ENCODE measurements at places on chromosomes 2 and 18.

DNA sequence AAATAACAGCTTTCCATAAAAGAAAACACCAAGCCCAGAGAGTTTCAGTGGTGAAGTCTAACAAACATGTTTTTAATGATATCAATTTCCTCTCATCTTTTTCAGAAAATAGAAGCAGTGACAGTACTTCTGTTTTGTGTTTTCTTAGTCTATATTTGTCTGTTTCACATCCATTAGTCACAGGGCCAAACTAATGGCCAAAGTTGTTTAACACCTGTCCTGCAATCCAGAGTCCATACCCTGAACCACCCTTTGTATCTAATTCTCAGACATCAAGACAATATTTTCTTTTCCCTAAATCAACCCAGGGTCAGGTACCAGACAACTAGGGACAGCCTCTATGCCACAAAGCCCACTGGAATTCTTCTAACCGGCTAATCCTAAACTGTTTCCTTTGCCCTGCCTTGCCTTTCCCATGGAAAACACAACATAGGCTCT is 25.9 kb downstream of the TMSB10 start:
- no peak for DNase-seq

DNA sequence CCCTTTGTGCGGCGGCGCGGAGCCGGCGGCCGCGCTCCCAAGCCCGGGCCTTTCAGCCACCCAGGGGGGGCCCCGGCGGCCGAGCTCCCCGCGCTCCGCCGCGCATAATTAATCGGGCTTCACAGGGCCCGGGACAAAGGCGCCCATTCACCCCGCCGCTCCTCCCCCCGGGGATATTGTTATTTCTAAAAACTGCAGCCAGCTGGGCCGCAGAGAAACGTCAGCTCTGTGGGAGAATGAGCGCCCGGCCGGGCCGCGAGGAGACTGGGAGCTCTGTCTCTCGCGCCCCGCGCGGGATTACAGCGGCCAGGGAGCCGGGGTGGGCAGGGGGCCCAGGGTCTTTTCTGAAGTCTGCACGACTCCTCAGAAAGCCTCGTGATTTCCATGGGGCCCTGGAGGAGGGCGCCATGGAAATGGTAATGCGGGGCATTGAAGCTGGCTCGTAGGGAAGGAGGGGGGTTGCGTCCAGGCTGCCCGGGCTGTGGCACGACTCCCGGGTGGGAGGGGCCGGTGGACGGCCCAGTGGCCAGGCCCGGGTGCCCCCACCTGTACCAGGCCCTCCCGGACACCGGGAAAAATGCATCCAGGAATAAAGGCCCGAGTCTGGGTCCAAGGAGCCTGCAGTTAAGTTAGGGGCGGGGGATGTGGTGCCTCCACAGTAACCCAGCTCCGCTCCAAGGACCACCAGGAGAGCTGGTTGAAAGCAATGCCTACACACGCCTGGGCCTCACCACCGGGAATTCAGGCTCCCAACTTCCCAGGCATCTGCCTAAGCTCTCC is 125.3 kb downstream of the ZFP36L2 start:
- no peak for DNase-seq

GRCh38 chr2:27838502-27838901 is 51.7 kb downstream of the RBKS start:
- no peak for DNase-seq

DNA sequence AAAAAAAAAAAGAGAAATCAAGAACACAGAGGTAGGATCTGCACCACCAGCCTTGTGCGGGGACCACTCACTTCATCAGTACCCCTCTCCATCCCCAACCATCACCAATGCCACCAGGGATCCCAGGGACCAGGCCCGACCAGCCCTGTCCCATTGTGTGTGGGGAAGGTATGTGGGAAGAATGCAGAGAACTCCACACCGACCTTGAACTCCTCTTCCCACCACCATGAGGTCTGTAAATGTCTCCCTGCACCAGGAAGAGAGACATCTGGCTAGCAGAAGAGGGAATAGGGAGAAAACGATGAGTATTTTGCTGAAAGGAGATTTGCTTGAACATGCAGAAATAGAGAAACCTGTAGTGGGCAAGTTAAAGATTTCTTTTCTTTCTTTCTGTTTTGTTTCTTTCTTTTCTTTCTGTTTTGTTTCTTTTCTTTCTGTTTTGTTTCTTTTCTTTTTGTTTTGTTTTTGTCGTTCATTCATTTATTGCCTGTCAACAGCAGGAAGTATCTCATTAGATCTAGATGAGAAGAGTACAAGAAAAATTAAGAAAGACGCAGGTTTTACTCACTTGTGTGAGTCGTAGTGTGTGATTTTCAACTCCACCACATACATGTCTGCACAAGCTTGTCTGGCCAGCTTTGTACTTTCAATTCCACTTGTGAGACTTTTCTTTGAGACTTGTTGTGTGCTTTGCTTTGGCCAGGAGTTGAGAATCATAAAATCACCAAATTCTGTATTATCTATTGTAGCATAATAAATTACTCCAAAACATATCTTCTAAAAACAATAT is 179.8 kb upstream of the HAAO start:
- DNase-seq: no peak

DNA sequence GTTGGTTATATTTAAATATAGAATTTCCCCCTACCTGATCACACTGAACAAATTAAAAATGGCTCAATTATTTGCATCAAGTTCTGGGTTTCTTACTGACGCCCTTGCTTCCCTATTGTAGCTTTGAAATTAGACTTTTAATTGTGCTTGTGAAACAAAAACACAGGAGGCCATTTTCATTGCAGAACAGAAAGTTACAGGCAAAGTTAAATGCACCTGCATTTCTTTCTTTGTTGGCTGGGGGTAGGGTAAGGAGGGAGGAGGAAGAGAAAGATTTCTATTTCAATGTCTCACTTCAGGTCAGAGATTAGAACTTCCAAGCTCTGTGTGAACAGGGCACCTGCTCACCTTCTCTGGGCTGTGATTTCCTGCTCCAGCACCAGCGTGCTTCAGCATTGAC is 199.6 kb downstream of the BCL11A start:
- no peak for DNase-seq

GRCh38 chr2:239466755-239467271 is 66.0 kb upstream of the HDAC4 start:
- DNase-seq: no peak

DNA sequence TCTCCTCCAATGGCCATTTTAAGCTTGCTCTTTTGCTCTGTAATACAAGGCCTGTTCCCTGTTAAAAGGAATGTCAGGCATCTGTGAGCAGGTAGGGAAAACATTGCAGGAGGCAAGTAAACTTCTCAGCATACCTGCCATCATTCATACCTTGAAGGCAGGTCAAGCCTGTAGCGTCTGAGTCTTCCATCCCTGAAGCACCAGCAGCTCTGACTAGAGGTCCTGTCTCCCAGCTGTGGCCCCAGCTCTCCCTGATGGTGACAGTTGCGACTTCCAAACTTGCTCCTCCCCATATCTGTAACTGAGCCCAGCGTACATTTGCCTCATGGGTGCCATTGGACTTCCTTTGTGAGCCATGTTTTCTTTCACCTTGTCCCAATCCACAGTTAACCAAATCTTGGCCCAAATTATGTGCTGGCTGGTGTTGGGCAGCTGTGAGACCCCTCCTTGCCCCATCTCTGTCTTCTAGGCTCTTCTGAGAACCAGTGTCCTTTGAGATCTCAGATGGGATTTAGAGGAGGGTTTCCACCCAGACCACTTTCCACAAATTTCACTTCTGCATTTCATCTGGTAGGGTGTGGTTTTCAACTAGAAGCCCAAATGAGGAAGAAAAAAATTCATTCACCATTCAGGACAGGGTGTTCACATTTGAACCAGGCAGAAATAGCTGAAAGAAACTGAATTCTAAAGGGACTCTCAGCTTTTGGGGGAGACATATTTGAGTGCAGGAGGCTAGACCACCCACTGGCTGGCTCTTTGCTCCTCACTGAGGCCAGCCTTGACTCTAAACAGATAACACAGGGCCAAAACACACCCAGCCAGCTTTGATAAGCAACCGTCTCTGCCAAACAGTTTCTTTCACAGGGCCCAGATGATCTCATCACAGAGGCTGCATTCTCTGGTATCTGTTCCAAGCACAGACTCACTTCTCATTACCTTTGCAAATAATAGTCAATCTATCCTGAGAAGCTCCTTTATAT is 66.4 kb upstream of the MSH2 start:
- DNase-seq: no peak

- DNase-seq: no peak
These were observed 325.8 kb upstream of the SPHKAP start for GRCh38 chr2:228507231-228507824.

DNA sequence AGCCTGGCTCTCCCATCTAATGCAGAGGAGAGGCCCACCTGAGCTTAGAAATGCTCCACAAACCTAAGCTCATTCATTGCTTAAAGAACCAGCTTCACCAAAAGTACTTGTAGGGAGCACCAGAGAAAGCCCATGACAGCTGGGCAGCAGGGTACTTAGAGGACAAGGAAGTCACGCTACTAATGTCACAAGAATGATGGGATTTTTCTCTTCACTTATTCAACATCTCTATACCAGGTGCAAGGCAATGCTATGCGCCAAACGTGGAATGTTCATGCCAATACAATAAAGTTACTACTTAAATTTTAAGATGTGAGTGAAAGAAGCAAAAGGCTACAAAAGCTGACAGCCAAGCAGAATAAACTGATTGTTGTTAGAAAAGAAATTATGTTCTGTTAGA is 36.0 kb downstream of the LONRF2 start:
- DNase-seq: no peak

- no peak for DNase-seq
These were observed 68.1 kb downstream of the OLA1 start for GRCh38 chr2:174180165-174180724.
